NCI-H2081 (cell line): ENCODE measurements at places on chromosomes 3 and 15.

GRCh38 chr15:83605111-83605945, 48.6 kb upstream of the ADAMTSL3 start:
- no peak for DNase-seq

- DNase-seq: no peak
Measured at GRCh38 chr3:105823149-105823867, 45.5 kb downstream of the CBLB start.

GRCh38 chr3:176554264-176554663, 643.0 kb downstream of the TBL1XR1 start:
- DNase-seq: no peak

- DNase-seq: no peak
Measured at GRCh38 chr3:14496351-14496750, 43.8 kb downstream of the GRIP2 start.

- DNase-seq: no peak
Measured at GRCh38 chr3:150333477-150333876, 74.6 kb upstream of the TSC22D2 start.

GRCh38 chr3:31880482-31881078, 100.5 kb downstream of the OSBPL10 start:
- DNase-seq: no peak

GRCh38 chr3:47491186-47491585, 15.4 kb upstream of the SCAP start:
- DNase-seq: no peak
